ENCODE measurements at places on chromosomes 2 and 18.

DNA sequence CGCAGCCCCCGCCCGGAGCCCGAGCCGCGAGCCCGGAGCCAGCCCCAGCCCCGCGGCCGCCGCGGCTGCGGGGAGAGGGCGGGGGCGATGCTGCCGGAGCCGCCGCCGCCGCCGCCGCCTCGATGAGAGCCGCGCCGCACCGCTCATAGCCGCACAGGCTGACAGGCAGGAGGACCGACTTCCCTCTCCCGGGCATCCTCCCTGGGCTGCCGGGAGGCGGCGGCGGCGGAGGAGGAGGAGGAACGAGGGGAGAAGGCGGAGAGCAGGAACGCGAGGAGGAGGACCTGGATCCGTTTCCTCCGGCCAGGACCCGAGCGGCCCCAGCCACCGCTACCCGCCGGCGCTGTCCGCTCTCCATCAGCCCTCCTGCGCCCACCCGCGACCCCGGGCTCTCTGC lies 370 bp downstream of the KLHL29 start:
- DNase-seq, result peak; percentile 62

DNA sequence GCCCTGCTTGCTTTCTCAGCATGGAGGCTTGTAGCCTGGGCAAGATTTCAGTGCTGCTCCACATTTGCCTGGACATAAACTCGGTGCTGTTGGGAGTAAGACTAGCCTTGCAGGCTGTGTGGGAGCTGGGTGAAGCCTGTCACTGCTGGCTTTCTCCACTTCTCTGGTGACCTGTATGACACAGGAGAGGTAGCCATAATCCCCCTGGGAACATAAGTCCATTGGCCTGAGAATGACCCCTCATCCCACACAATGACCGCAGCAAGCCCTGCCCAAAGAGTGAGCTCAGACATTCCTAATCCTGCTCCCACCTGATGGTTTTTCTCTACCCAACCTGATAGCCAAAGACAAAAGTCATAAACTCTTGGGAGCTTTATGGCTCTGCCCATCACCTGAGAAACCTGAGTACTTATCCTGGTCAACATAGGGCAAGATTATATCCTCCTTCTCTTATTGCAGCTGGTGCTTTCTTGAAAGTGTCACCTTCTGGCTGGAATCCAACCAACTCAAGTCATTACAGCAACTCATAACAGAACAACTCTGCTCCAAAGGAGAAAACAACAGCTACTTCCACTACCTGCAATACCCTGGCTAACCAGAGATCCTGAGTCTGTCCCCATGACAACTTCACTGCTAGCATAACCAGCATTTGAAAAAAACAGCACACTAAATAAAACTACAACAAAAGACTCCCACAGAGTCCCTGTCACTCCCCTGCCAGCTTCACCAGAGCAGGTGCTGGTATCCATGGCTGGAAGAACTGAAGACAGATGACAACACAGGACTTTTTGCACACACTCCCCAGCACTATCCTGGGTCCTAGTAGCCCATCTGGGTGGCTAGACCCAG lies 834.4 kb upstream of the DDX18 start:
- DNase-seq, result no peak

- DNase-seq, result no peak
Observed at GRCh38 chr18:67373636-67374035, 142.9 kb downstream of the DSEL start.

GRCh38 chr2:80392441-80392840 lies 87.9 kb upstream of the LRRTM1 start:
- peak; percentile 18 for DNase-seq

GRCh38 chr18:77133835-77134496 lies 1.4 kb upstream of the MBP start:
- no peak for DNase-seq

DNA sequence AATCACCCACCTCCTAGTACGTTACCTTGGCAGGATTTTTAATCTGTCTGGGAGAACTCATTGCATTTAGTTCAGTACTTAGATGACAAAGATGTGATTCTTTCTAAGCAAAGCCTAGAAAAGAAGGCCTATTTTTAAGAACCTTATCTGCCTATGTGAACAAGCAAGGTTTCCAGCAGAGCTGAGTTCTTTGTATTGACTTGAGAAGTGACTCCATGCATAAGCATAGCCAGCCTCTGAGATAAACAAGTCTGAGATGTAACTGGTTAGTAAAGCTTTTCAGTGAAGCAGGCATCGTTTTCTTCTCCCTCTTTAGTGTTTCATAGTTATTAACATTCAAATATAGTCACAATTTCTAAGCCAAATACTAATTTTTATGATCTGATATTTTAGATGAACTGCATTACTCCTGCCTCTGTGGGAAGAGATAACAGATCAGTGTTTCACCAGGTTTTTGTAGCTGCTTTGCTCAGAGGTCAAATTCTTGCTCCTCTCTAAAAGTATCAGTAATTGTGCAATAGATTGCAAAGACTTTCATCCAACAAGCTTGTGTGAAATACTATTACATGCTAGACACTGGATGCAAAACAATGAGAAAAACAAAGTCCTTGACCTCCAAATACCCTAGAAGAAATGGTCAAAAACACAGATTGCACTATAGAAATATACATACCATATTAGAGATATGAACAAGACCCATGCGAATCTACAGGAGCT lies 107.8 kb downstream of the MBD2 start:
- DNase-seq, result no peak

DNA sequence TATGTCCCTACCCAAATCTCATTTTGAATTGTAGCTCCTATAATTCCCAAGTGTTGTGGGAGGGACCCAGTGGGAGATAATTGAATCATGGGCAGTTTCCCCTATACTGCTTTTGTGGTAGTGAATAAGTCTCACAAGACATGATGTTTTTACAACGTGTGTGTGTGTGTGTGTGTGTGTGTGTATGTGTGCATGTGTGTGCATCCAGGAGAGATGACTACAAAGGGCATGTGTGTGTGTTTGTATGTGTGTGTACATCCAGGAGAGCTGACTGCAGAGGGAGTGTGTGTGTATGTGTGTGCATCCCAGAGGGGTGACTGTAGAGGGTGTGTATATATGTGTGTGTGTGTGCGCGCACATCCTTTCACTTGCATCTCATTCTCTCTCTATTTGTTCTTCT lies 86.7 kb downstream of the KCNS3 start:
- DNase-seq, result no peak

- DNase-seq, result no peak
Observed at GRCh38 chr18:21264651-21265050, 22.6 kb downstream of the GREB1L start.

GRCh38 chr2:145682546-145683157 lies 1162.7 kb upstream of the ZEB2 start:
- no peak for DNase-seq

DNA sequence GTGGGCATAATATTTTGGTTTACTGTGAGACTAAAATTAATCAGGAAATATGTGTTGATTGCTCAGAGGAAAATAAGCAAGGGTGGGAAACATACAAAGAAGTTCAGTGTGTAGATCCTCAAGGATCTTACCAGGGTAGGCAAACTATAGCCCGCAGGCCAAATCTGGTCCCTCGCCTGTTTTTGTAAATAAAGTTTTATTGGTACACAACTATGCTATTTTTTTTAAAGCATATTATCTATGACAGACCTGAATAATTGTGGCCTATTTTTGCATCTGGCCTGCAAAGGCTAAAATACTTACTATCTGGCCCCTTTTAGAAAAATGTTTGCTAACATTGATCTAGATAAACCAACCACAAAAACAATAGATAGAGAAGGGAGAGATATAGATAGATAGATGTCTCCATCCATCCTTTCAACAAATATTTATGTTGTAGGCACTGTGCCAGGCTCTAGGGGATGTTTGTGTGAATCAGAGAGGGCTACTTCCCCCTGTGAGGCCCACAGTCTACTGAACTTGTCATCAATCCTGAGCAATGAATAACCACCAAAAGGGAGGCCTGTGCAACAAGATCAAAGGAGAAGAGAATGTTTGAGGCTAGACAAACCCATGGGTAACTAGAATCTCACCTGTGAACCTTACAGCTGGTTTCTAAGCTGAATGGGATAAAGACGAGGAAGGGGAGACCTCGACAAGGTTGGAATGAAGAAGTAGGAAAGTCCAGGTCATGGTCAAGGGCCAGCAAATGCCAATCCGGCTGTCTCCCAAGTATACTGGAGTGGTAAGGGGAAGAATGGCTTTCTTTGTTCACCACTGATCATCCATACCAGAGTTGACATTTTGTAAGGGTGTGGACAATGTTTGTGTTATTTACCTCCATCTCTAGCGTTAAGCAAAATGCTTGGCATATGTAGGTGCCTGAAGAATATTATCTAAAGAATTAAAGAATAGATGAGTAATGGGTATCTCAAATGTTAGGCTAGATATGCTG lies 23.6 kb downstream of the ALPK2 start:
- peak; percentile 99 for DNase-seq

DNA sequence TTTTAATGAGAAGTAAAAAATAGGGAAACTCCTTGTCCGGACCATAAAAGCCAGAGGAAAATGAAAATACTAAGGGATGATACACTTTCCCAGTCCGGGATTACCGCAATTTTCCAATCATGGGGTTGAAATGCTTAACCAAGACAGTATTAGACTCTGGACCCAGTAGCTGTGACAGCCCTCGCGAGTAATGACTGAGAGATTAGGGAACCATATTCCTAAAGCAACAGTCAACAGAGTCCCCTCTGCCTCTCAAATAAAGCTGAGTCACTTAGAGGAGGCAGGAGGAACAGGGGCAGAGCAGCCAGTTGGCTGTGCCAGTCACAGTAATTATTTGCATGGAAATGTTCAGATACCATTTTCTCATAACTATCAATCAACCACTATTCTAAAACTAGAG lies 34.8 kb downstream of the GPATCH11 start:
- no peak for DNase-seq

- DNase-seq, result no peak
Observed at GRCh38 chr2:240961910-240962299, 36.5 kb upstream of the SNED1 start.

Data from kidney tubule cell (primary cell).